NCI-H446 (cell line): ENCODE measurements at places on chromosomes 4 and X.

DNA sequence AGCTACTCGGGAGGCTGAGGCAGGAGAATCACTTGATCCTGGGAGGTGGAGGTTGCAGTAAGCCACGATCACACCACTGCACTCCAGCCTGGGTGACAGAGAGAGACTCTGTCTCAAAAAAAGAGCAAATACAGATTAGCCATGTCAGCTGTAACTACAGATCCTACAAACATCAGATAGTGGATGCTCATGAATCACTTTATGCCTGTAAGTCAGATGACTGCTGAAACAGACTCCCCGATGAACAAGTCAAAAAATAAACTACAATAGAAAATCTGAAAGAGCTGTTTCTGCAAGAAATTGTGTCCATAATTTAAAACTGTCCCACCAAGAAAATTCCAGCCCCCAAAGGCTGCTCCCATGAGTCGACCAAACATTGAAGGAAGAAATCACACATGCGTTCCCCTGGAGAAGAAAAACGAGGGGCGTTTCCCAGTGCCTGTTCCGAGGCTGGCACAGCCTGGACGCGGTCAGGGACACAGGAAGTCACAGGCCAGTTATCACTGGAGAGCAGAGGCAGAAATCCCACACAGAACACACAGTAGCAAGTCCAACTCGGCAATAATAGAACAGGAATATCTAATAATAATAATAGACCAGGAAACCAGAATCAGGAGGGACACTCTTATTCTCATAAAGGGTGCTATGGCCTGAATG is 30.0 kb upstream of the GTPBP6 start:
- no peak for DNase-seq

DNA sequence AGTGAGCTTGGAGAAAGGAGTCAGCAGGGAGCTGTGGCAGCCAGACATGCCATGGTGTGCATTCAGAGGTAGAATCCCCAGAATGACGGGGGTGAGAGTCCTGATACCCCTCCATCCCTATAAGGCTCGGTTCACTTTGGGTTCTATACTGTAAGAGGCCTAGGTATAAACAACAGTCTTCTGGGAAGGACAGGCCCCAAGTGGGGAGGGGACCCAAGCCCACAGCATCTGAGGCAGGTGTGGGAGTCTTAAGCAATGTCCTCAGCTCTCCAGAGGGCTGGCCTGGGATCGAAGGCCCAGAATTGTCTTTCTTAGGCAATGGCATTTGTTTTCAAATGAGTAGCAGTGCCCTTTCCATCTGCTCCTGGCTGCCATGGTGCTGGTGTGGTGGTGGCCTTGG is 50.2 kb upstream of the MAMLD1 start:
- DNase-seq, result no peak

- no peak for DNase-seq
Observed at GRCh38 chr4:10694828-10695209, 10.3 kb upstream of the CLNK start.

DNA sequence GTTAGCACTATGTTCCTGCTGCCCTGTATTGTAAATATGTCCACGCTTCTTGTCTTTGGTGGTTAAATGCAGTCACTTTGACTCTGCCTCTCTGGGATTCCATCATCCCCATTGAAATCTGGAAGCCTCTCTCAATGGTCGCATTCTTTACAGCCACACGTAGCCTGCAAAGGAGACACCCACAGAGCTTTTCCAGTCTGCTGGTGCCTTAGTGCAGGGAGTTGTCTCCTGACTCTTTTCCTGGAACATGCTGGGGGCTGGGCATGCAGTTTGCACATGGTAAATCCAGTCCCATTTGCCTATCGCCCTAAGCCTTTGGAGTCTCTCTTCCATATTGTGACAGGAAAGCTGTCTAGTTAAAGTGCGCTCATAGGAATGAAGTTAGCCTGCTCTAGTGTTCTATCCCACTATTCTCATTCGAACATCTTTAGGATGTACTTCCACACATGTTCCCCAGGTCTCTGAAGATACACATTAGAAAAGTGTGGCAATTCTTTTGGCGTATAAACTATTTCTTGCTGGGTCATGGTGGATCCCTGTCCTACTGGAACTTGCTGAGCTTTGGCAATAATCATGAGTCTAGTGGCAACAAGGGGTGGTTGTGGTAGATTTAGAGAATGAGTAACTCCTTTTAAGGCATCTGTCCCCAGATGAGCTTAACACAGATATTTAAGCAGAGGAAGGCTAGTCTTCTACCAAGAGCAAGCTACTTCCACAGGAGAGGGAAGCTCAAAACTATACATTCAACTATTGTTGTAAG is 33.7 kb downstream of the COQ2 start:
- DNase-seq, result no peak

- DNase-seq, result no peak
Observed at GRCh38 chrX:131792356-131792749, 230.7 kb upstream of the STK26 start.

DNA sequence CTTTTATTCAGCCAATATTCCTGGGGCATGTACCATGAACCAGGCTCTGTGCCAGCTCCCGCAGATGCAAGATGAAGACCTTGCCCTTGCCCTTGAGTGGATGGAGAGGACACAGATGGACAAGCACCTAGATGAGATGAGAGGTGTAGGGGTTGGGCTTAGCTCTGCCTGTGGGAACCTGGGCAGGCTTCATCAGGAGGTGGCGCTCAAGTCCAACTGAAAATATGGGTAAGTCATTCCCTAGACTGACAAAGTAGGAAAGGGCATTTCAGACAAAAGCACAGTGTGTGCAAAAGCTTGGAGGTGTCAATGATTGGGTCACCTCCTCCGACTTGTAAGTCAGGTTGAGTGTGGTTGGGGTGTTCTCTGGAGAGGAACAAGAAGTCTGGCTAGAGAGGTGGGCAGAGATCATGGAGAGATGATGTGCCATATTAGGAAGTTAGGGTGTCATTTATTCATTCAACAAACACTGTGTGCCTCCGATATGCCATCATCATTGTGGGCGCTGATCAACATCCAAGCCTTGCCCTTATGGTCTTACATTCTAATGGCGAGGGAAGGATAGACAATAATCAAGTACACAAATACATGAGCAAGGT is 64.6 kb downstream of the ANAPC4 start:
- peak; percentile 68 for DNase-seq

- no peak for DNase-seq
Observed at GRCh38 chrX:17471121-17471520, 96.1 kb downstream of the NHS start.

- no peak for DNase-seq
Observed at GRCh38 chr4:73936969-73937368, 44.9 kb downstream of the PF4 start.
